ENCODE measurements at places on chromosomes 2 and 18.

GRCh38 chr2:37775908-37776250 lies 104.4 kb upstream of the CDC42EP3 start:
- DNase-seq: no peak

- DNase-seq: no peak
These were observed 151.8 kb downstream of the RDH14 start for GRCh38 chr2:18408638-18409037.

- DNase-seq: no peak
These were observed 34.8 kb upstream of the MGAT5 start for GRCh38 chr2:134218930-134219658.

DNA sequence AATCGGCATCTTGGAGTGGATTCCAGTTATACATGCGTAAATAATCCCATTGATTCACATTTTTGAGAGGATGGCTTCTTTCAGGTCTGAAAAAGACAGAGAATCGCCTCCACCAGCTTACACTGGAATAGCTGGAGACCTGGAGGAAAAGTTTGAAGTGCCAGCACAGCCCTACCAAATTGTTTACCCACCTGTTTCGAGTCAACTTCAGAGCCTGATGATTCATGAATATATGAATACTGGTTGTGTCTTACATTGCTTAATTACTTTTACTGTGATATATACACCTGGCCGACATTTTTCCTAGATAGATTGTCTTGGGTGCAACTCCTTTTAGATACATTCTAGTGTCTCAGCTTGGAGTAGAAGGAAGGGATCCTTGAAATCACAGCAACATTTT lies 335 bp upstream of the NCKAP5 start:
- DNase-seq: no peak

Data from GM20000 (cell line).